NCI-H524 treated with DMSO at 0.1 percent for 48 hours (cell line): ENCODE measurements at places on chromosomes 1 and 21.

DNA sequence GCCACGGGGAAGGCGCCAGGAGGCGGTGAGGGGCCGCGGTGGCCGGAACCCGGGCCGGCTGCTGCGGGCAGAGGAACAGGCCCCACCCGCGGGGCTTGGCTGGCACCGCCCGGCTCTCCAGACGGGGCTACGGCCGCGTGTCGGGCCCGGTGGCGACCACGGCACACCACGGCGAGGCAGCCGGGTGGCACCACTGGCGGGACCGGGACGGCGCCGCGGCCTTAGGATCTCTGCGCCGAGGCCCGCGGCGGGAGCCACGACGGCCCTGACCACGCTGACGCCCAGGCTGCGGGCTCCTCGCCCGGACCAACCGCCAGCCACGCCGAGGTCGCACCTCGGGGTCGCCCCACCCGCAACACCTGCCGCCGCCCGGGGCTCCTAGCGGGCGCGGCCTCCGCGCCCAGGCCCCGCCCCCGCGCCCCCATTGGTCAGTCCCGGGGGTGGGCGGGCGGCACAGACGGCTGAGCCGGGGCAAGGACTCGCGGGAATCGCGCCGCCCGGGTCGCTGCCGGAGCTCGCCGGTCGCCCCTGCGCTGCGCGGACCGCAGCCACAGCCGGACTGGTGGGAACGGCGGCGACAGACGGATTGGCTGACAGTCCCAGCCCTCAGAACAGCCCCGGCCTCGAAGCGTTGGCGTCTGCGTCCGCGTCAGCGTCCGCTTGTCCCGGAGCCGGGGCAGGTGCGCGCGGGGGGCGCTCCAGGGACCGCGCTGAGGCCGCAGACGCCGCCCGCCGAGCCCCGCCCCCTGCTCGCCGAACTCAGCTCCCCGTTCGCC, at the start of gene BMP8A:
BMP8A (plus strand) TSS at position 491 of the 776 bp plus-strand sequence. CDS start 356 bp downstream, outside the sequence.
- DNase-seq: no peak

DNA sequence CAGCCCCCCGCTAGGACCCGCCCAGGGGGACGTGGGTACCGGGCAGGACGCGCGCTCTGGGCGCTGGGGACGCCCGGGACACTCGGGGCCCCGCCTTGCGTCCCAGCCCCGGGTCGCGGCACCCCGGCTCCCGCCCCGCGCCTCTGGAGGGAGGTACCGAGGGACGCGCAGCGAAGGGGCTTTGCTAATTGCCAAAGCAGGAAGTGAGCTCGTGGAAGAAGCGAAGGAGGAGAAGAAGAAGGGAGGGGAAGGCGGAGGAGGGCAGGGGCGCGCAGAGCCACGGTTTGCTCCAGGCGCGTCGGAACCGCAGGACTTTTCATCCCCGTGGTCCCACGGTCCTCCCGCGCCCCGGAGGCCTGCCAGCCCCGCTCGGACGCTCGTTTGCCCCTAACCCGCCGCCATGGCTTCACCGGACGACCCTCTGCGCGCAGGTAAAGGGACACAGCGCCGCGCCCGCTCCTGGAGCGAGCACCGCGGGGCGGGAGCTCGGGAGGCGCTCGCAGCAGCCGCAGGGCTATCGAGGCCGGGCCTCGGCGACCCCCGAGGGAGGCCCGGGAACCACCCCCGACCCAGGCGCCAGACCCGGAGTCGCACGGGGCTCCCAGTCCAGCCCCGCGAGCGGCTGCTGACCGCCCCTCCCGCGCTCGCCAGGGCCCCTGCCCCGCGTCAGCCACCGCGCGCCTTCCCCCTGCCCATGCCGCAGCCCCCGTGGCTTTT, 1.3 kb downstream of the EDARADD start:
- DNase-seq: no peak

DNA sequence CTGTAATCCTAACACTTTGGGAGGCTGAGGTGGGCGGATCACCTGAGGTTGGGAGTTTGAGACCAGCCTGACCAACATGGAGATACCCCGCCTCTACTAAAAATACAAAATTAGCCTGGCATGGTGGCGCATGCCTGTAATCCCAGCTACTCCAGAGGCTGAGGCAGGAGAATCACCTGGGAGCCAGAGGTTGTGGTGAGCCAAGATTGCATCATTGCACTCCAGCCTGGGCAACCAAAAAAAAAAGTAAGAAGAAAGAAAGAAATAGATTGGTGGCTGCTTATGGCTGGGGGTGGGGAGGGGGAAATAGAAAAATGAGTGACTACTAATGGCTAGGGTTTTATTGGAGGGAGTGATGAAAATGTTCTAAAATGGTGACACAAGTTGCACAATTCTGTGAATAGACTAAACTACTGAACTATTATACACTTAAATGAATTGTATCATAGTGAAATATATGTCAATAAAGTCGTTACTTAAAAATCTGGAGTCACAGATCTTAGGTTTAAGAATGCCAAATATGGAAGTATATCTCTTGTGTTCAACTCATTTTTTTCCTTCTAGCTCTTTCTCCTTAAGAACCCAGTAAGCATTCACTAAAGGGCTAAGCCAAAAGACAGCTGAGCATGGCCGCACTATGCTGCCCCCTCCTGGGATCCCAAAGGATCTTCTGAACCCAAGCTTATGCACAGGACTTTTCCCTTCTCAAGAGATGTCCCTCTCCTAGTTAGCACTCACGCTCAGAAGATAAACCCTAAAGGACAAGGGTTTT, 3.2 kb upstream of the NPL start:
- DNase-seq: peak; percentile 49

- DNase-seq: no peak
These were observed 698 bp upstream of the NTMT2 start for GRCh38 chr1:170145061-170145460.

DNA sequence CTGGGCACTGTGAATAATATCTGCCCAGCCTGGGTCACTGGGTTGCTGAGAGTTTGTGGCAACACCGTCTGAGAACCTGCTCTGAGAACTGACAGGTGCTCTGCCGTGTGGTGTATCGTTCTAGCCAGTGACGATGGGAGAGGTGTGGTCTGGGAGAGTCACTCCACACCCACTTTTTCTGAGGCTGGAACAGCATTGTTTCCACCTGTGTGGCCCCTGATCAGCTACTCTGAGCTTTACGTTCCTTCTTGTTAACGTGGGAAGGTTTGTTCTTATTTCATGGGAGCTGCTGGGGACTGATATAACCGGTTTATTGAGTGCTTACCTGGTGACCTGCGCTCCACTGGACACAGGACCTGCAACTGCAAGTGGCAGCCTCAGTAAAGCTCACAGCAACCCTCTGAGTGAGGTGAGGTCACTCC, 34.8 kb upstream of the TENT5C start:
- no peak for DNase-seq

DNA sequence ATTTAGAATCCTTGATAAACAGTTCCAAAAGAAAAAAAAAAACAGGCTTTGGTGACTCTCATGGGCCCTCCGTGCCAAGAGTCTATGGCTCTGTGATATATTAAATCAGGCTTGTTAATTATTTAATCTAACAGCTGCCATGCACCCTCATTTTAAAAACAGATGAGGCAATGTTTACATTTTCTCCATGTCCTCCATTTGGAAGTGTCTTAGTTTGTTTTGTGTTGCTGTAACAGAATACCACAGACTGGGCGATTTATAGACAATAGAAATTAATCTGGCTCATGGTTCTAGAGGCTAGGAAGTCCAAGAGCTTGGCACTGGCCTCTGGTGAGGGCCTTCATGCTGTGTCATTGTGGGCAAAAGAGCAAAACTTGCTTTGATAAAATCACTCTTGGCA, 58.0 kb downstream of the B3GALT5 start:
- no peak for DNase-seq

GRCh38 chr1:92901699-92902405, 59.4 kb downstream of the DIPK1A start:
- peak; percentile 51 for DNase-seq

DNA sequence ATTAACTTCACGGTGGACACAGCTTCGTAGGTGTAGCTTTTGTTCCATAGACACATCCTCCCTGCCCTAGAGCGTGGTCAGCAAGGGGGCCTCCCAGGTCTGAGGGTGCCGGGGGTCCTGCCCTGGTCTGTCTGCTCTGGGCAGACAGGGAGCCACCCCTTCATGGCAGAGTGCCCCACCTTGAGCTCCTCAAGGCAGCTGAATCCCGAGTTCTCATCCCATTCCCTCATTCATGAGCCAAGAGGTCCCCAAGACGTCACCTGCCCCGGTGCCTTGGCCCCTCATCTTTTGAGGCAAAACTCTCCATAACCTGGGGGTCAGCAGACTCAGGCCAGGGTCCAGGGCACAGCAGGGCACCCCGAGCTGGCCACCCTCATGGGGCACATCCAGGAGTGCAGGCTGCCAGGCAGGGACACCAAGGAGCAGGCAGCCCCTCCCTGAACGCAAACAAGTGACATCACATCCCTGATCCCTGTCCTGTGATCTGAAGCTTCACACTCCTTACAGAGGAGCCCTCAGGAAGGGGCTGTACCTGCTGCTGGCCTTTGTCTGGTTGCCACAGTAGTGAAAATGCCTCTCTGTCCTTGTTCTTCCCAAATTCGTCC, 23.3 kb downstream of the UBASH3A start:
- DNase-seq: no peak

DNA sequence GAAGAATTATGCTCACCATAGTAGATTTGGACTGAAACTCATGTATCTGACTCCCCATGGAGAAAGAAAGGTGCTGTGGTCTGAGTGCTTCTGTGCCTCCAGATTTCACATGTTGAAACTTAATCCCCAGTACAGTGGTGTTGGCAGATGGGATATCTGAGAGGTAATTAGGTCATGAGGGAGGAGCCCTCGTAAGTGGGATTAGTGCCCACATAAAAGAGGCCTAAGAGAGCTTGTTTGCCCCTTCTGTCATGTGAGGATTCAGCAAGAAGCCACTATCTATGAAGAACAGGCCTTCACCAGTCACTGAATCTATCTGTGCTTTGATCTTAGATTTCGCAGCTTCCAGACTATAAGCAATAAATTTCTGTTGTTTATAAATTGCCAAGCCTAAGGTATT, 150.1 kb downstream of the PLPP3 start:
- DNase-seq: peak; percentile 94

GRCh38 chr21:17613242-17613676, 558 bp upstream of the BTG3 start:
- no peak for DNase-seq

GRCh38 chr1:208157769-208158168, 86.4 kb downstream of the PLXNA2 start:
- DNase-seq: no peak

DNA sequence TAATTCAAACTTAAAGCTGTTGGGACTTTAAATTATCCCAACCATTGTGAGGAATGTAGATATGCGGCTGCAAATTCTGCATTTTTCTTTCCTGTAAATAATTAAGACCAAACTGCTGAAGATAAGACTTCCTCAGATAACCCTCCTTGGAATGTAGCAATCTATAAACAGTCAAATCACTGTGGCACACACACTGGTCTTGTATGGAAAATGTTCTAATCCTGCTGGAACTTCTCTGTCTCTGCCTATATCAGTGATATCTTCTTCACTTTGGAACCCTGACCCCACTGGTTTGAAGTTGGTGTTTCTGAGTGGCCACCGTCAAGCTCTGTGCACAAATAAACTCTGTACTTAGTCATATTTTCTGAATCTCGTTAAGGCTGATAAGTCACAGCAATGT, 32.9 kb downstream of the HSF2BP start:
- no peak for DNase-seq

DNA sequence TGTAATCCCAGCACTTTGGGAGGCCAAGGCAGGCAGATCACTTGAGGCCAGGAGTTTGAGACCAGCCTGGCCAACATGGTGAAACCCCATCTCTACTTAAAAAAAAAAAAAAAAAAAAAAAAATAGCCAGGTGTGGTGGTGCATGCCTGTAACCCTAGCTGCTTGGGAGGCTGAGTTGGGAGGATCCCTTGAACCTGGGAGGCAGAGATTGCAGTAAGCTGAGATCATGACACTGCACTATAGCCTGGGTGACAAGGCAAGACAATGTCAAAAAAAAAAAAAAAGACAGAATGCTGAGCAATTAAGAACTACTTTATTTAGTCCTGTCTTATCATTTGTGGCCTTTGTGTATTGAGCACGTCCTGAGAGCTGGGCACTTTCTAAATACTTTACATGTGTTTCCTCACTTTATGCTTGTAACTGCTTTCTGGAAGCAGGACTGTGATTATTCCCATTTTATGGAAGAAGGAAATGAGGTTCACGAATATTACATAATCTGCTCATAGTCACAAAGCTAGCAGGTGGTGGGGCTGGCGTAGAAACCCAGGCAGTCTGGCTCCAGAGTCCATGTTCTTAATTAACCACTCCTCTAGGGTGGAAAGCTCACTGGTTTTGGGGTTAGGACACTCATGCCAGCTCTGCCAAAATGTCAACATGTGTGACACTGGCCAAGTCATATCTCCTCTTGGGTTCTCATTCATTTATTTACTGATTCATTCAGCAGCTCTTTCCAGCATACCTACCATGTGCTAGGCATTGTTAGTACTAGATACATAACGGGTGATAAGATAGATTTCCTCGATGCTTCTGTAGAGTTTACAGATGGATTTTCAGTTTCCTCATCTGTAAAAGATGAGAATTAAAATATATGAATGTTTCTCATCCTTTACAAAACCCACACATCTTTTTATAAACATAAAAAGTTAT, 57.7 kb downstream of the DDR2 start:
- DNase-seq: no peak

DNA sequence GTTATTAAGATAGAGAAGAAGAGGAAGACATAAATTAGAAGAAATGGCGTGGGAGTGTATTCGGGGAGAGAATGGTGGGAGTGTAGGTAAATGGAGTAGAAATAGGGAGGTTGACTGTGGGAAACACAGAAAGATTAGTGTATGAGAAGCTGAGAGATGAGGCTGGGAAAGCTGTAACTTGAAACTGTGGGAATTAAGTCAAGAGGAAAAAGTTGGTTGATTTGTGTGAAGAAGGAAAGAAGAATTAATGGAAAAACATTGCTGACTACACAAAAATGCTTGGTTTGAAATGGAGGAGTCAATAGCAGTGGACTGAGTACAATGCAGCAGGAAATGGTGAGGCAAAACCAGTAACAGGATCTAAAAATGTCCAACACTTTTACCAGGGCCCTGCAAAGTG, 448.3 kb downstream of the PTPRC start:
- DNase-seq: no peak

DNA sequence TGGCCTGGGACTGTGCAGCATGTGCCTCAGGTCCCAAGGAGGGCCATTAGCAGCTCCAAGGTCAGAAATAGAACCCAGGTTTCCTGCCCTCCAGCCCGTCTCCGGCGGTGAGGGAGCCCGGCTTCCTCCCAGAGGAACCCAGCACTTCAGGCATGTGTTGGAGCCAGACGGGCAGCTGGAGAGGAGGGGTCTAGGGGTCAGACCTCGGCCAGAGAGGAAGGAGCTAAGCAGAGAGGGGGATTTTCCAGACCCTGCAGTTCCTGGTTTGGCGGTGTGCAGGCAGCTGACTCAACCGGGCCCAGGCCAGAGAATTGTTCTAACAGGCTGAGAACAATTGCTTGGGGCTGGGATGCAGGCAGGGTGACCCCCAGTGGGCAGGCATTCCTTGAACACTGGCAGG, 37.1 kb downstream of the HSPG2 start:
- no peak for DNase-seq

DNA sequence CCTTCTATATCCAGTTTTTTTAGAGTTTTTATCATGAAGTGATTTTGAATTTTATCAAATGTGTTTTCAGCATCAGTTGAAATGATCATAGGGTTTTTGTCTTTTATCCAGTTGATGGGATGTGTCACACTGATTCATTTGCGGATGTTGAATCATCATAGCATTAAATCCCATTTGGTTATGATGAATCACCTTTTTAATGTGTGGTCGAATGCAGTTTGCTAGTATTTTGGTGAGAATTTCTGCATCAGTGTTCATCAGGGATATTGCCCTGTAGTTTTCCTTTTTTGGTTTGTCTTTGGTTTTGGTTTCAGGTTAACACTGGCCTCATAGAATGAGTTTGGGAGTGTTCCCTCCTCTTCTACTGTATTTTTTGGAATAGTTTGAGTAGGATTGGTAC, 80.3 kb downstream of the DIRAS3 start:
- no peak for DNase-seq

- peak; percentile 53 for DNase-seq
These were observed 5.7 kb downstream of the GJB3 start for GRCh38 chr1:34786521-34787325.
